NT2/D1 (cell line): ENCODE measurements at places on chromosomes 11 and 22.

- peak; percentile 38 for DNase-seq
These were observed 29.2 kb upstream of the XBP1 start for GRCh38 chr22:28829358-28830181.

- no peak for DNase-seq
These were observed 1.1 kb downstream of the SLC22A6 start for GRCh38 chr11:62983536-62984199.

GRCh38 chr11:3180869-3181268, 15.8 kb upstream of the OSBPL5 start:
- no peak for DNase-seq

DNA sequence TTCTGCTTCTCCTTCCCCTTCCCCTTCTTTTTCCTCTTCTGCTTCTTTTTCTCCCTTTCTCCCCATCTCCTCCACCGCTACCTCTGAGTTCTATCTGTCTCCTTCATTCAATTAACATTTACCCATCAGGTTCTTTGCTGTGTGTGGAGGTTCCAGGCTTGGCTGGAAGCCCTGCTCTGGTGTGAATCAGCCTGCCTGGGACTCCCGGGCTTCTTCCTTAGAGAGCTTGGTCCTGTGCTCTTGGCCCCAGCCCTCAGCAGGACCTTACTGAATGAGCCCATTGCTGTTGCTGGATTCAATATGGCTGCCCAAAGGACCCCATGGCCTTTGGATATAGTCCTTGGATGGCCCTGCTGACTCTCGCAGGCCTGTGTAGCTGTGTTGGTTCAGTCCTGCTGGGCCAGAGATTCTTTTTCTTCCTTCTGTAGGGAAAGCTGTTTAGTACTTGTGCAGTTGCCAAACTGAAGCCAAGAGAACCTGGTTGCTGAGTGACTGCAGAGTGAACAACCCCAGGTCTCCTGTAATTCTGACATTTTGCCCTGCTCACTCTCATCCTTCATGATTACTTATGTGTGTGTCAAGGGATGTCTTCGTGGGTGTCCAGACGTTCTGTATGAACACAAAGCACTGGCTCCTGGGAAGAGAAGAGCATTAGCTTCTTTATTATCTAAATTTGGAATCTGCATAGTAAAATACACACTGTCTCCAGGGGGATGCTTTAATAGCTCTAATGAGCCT, 81.0 kb upstream of the ZBED5 start:
- DNase-seq = no peak

DNA sequence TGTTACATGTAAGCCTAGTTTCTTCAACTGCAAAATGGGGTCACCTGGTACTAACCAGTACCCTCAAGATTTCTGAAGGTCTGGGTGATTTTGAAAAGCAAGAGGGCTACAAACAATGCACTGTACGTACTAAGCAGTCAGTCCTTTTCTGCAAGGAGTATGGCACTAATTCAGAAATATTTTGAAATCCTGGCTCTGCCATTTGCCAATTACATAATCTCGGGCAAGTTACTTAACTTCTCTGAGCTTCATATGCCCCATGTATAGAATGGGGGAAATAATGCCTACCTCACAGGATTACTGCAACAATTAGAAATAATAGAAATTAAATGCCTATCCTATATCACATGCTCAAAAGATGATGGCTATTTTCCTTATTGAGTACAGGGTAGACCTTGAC, 60.7 kb upstream of the CCDC89 start:
- no peak for DNase-seq
